NCI-H510A treated with DMSO at 0.1 percent for 48 hours (cell line): ENCODE measurements at places on chromosomes 1 and 21.

DNA sequence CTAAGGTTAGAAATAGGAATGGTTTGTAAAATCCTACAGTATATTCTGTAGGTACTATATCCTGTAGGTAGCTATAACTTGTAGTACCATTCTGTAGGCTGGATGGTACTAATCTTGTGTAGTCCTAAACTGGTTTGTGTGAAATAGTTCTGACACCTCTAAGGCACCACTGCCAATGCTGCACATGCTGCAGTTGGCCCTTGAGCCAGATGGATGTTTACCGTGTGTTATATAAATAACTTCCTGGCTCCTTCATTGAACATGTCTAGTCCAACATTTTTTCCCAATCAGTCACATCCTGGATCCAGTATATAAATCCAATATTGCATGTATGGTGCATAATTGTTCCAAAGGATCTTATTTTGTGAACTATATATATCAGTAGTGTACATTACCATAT is 89.5 kb upstream of the GNG4 start:
- DNase-seq = peak; percentile 7

DNA sequence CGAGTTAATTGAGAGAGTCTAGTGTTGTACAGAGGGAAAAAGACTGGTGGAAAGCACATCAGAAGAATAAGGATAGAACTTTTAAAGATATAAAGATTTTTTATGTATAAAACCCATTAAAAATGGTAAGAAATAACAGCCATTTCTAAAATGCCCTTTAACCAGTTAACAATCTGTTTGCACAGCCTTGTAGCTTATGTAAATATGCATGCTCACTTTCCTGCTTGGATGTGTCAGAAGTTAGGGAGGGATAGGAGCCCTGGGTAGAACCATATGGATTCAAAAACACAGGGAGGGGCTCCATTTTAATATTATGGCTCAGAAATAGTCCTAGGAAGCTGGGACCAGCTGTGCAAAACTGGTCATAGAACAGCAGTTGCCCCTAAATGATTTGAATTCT is 4.5 kb upstream of the EDEM3 start:
- DNase-seq = no peak

DNA sequence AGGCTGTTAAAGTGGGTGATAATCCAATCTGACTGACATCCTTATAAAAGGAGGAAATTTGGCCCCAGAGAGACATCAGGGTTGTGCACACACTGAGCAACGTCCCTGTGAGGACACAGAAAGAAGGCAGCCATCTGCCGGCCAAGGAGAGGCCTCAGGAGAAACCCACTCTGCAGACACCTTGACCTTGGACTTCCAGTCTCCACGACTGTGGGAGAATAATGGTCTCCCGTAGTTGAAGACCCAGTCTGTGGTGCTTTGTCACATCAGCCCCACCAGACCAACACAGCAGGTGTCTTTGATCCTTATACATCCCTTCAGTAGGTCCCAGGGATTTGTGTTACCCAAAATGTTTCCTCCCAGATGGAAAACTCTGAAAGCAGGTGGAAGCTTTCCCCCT is 4.2 kb upstream of the DNAJC28 start:
- DNase-seq = no peak

DNA sequence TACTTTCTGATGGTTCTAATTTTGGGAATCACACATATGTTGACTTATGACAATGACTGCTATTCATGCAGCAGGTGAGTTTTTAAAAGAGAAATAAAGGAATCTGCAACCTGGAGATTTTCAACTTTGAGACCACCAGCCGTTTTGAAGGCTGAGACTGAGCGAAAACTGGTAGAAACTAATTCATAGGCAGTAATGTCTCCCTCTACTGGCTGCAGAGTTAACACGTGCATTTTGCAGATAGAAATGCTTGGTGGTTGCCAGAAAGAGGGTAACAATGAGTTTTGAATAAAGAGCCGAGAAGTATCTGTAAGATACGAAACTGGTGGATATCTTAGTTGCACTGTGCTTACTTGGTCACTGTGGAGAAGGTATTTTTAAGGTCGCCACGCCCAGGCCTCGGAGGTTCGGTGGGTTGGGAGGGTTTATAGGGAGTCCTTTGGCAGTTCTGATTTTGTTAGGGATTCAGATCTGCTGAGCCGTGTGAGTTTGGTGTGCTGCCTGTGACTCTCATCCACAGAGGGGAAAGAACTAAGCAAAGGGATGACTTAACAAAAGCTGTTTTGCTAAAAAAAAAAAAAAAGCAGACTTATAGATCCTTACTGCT is 83.0 kb downstream of the RYR2 start:
- DNase-seq = no peak

- no peak for DNase-seq
These were observed 66.0 kb downstream of the ZNF281 start for GRCh38 chr1:200343874-200344273.

DNA sequence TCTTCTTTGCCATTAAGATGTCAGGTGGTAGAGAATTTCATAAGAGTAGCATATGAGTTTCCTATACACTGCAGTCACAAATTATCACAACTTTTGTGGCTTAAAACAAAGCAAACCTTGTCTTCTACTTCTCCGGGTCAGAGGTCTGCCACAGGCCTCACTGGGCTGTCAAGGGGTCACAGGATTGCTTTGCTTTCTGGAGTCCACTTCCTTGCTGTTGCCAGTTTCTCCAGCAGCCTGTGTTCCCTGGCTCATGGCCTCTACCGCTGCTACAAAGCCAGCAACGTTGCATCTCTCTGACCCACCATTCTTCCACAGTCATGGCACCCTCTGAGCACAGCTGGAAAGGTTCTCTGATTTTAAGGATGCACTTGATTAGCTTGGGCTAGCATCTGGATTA is 6.5 kb upstream of the BACE2 start:
- DNase-seq = no peak

GRCh38 chr1:205444931-205445645 is 10.8 kb downstream of the BLACAT1 start:
- DNase-seq = peak; percentile 54

GRCh38 chr1:5597991-5598823 is 394.0 kb downstream of the NPHP4 start:
- peak; percentile 18 for DNase-seq

- DNase-seq = no peak
These were observed 7.4 kb downstream of the PLEKHN1 start for GRCh38 chr1:973459-974292.

DNA sequence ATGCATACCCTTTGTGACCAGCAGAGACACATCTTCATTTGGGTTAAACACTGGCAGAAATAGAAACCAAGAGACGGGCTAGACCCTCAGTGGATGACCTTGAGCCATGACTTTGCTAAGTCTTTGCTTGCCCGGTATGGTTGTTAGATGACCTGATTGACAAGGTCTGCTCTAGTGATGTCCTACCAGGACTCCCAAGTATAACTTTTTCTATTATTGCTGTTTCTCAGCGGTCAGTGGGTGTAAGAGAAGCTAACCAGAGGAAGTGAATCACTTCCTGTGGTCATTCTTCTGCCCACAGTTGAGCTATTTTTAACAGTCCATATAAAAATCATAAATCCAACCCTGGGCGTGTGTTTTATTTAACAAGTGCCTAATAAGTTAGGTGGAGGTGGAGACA is 126.2 kb upstream of the ETS2 start:
- DNase-seq = no peak

GRCh38 chr1:166174108-166174507 is 7.3 kb upstream of the FAM78B start:
- DNase-seq = no peak

GRCh38 chr1:27689423-27690173 is 17.6 kb upstream of the IFI6 start:
- DNase-seq = no peak

DNA sequence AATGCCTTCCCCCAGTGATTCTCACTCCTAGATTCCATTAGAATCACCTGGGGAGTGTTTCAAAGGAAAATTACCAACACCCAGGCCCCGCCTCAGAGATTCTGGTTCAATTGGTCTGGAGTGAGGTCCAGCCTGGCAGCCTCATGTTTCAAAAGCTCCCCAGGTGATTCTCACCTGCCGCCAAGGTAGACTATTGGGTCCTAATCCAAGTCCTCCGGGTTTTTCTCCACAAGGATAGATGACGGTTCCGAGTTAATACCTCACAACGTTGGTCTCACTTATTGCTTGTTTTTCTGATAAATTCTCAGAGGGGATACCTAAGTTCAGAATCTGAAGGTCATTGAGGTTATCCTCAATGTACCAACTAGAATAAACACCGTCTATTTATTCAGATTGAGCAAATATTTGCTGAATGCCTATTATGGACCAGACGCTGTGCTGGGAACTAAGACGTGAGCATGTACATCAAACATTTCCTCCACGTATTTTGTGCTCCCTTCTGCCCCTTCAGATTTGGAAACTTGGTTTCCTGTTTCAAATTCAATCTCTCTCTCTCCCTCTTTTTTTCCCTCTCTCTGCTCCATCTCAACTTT is 97.5 kb downstream of the SEC16B start:
- DNase-seq = peak; percentile 84

GRCh38 chr21:45283035-45283610 is 4.6 kb downstream of the POFUT2 start:
- no peak for DNase-seq

- no peak for DNase-seq
These were observed 23.0 kb upstream of the POU2F1 start for GRCh38 chr1:167197692-167198091.

GRCh38 chr1:175134500-175134899 is 58.1 kb downstream of the KIAA0040 start:
- DNase-seq = no peak
